ENCODE measurements at places on chromosomes 3 and 15.
A peak's percentile ranks its signal among the peaks of the same experiment; 100 is the strongest.

GRCh38 chr3:48739955-48740823, 23.2 kb upstream of the IP6K2 start:
- DNase-seq = peak; percentile 66

GRCh38 chr3:127768346-127769008, 53.8 kb downstream of the MGLL start:
- DNase-seq = peak; percentile 98

DNA sequence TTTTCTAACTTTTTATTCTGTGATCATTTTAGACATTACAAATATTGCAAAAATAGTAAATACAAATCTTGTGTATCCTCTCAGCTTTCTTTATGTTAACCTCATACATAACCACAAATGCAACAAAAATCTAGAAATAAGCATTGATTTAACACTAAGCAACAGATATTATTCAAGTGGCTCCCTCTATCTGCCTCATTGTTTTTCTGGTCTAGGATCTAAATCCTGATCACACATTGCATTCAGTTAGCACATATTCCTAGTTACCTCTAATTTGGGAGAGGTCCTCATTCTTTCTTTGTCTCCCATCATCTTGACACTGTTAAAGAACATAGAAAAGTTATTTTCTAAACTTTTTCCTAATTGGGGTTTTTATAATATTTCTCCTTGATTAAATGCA, 1126.0 kb downstream of the ROBO2 start:
- no peak for DNase-seq

GRCh38 chr15:63195569-63196015, 6.2 kb downstream of the RAB8B start:
- no peak for DNase-seq

- peak; percentile 20 for DNase-seq
Measured at GRCh38 chr15:64251658-64252057, 88.8 kb upstream of the PPIB start.

- DNase-seq = no peak
Measured at GRCh38 chr3:43764056-43764455, 73.3 kb downstream of the ABHD5 start.

Measured in fibroblast of skin of right biceps (primary cell).